ENCODE measurements at places on chromosomes 2 and 18. TPM values are rescaled to one million over a fixed set of nuclear protein-coding genes. Genes with fewer than 3 reads are reported as not detected.

Gene DSG3
- total RNA-seq, result not detected

Gene OXER1
- total RNA-seq, result 0.54 TPM

DNA sequence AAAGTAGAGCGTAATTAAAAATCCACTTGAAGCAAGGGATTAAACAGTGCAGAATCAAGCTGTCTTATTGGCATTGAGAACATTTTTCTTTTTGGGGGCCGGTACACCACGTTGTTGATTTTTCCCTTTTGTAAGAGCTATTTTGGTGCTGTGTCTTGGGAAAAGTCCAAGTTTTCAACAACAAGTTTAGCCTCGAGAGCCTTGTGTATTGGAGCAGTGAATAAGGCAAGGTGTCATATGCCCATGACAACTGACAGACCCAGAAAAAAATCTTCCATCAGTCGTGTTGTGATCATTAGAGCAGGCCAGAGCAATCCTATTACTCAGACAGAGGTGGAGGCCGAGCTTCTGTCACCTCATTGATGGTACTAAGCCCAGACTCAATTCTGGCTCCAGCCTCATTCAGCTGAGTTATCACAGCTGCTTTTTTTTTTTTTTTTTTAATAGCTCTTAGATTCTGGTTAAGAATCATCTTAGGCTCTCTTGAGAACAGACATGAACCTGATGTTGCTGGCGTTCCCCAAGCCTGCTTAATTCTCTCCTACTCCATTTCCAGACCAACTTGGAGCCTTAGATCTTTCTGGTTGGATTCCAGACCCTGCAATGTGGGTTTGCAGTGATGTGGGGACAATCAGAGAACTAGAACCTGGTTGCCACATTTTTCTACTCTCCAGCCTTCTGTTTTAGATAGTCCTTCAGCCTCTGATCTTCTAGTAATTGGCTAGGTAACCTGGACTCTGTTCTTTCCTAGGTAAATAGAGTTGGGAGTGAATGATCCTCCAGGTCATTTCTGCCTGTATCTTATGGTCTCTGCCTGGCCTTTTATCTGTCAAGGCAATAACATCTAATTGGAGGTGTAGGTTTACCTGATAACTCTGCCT lies 43.1 kb downstream of the MOGAT1 start:
- no peak for DNase-seq

- no peak for DNase-seq
Observed at GRCh38 chr18:11906176-11906575, 1.9 kb downstream of the MPPE1 start.

GRCh38 chr2:3296182-3296972 lies 81.2 kb downstream of the EIPR1 start:
- DNase-seq, result no peak

DNA sequence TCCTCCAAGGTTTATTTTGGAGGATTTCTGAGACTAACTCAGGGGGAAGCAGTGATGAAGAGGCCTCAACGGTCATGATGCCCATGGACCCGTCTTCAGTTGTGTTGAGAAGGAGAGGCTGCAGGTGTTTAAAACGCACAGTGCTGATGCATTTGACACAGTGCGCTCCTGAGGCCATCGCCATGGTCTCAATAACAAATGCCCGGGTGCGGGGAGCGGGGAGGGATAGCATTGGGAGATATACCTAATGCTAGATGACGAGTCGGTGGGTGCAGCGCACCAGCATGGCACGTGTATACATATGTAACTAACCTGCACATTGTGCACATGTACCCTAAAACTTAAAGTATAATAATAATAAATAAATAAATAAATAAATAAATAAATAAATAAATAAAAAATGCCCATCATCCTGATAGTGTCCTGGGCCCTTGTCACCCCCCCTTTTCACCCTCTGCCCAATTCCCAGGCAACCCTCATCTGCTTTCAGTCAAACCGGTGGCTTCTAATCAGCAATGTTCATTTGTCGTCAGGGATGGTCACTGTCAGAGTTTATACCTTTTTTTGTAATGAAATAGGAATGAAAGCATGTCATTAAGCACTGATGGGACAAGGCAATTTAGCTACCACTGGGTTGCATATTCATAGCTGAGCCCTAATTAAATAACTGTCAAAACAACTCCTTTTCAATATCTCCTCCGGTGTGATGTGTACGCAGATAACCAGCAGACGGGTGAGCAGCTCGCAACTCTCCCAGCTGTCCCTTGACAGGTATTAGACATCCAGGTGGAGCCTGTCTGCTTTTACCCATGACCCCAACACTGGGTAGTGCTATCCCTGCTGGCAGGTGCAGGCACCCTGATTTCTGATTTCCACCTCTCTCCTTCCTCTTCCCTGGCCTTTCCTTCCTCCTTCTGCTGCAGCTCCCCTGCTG lies 95.9 kb downstream of the KCNF1 start:
- DNase-seq, result peak; percentile 26

GRCh38 chr18:55997151-55997561 lies 409.2 kb upstream of the TCF4 start:
- DNase-seq, result no peak

Gene CAPN13
- not detected for total RNA-seq

GRCh38 chr2:215374002-215374401 lies 61.9 kb downstream of the FN1 start:
- DNase-seq, result no peak

Gene MYO5B
- 0.41 TPM for total RNA-seq

GRCh38 chr18:79556829-79557585 lies 122.6 kb upstream of the CTDP1 start:
- no peak for DNase-seq

Gene ACMSD
- not detected for total RNA-seq

GRCh38 chr18:72727038-72727655 lies 140.6 kb downstream of the NETO1 start:
- DNase-seq, result no peak

DNA sequence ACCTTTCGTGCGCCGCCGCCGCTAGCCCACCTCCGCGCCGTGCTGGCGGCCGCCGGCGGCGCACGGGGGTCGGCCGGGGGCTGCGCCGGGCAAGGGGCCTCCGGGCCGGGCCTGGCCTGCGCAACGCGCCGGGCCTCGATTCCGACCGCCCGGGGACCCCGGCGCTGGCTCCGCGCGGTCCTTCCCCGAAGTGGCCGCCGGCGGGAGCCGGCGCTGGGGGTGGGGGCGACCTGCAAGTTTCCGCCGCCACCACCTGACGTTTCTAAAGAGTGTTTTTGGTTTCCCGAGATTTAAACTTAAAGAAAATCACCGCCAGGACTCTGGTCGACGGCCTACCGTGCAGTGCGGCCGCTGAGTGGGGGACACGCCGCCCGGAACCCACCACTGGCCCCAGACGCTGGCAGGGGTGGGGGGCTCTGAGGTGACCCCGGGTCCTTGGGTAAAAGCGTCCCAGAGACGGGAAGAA lies 3.8 kb upstream of the GATA6 start:
- DNase-seq, result no peak

Gene ACADL
- not detected for total RNA-seq

Gene SGO2
- 50.2 TPM for total RNA-seq

- no peak for DNase-seq
Observed at GRCh38 chr2:80515964-80516363, 211.4 kb upstream of the LRRTM1 start.

GRCh38 chr2:140759426-140760156 lies 1371.2 kb downstream of the LRP1B start:
- no peak for DNase-seq

- no peak for DNase-seq
Observed at GRCh38 chr18:60049172-60049571, 149.4 kb downstream of the PMAIP1 start.

DNA sequence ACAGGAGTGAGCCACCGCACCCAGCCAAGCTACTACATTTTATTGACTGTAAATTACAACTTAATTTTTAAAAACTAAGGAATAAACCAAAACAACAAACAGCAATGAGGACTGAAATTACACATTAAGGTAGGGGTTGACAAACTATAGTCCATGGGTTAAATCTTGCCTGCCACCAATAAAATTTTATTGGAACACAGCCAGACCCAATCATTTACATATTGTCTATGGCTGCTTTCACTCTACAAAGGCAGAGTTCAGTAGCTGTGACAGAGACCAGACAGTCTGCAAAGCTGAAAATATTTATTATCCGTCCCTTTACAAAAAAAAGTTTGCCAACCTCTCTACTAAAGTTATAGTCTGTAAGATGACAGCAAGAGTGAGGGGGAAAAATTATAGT lies 24.3 kb upstream of the UGP2 start:
- DNase-seq, result no peak

GRCh38 chr2:106997204-106997603 lies 111.2 kb upstream of the ST6GAL2 start:
- no peak for DNase-seq

GRCh38 chr2:11348209-11348749 lies 3.8 kb upstream of the ROCK2 start:
- DNase-seq, result no peak

Gene TSPYL6
- total RNA-seq, result not detected

- no peak for DNase-seq
Observed at GRCh38 chr2:198604599-198604998, 800.2 kb downstream of the PLCL1 start.

- peak; percentile 59 for DNase-seq
Observed at GRCh38 chr2:207768168-207768865, 1.4 kb downstream of the FZD5 start.

DNA sequence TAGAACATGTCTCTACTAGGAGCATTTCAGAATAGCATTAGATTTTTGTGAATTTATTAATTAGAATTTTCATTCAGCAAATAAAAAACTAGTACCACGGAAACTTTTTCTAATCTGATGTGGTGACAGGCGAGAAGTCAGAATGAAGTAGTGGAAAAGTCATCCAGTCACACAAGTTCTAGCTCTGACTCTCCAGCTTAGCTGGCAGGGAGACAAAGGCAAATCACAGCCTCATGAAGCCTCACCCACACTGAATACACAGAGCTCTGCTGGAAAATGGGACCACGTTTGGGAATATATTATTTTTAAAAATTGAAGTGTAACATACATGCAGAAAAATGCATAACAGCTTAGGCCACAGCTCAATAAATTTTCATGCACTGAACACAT lies 86.1 kb downstream of the L3MBTL4 start:
- no peak for DNase-seq

GRCh38 chr18:24198461-24198860 lies 59.6 kb downstream of the CABYR start:
- DNase-seq, result no peak

Gene PNO1
- 15.7 TPM for total RNA-seq

Gene CCDC148
- total RNA-seq, result 0.08 TPM

Gene DLX1
- not detected for total RNA-seq

DNA sequence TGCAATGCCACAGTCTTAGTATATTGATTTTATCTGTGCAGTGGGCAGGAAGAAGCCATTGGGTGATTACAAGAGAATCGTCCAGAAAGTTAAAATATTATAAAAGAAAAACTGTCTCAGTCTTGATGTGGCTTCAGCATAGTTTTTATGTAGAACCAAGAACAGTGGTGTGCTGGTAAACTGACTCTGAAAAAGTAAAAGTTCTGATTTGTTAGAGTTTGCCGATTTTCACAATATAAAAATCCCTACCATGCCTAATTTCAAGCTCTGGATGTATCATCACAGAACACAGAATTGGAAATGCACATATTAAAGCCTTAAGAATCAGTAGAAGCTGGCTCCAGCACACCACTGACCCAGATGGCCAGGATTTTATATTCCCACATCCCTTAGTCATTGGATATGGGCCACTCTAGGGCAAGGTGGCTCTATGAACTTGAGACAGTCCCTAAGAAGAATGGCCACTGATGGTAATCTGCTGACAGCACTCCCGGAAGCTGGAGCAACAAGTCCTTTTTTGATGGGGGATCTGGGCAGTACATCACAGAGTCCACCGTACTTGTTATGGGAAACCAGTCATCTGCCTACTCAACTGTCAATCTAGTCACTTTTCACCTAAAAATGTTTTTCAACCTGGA lies 9.3 kb upstream of the PLEKHM3 start:
- DNase-seq, result no peak

Gene MC4R
- not detected for total RNA-seq

DNA sequence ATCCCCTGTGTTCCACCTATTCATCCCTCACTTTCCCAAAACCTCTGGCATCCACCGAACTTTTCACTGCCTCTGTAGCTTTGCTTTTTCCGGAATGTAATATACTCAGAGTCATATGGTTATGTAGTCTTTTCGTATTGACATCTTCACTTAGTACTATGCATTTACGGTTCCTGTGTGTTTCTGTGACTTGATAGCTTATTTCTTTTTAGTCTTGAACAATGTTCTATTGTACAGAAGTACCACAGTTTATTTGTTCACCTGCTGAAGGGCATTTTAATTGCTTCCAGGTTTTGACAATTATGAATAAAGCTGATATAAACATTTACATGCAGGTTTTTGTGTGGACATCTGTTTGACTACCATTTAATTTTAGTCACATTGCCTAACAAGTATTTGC lies 154.7 kb upstream of the DOK6 start:
- DNase-seq, result no peak

DNA sequence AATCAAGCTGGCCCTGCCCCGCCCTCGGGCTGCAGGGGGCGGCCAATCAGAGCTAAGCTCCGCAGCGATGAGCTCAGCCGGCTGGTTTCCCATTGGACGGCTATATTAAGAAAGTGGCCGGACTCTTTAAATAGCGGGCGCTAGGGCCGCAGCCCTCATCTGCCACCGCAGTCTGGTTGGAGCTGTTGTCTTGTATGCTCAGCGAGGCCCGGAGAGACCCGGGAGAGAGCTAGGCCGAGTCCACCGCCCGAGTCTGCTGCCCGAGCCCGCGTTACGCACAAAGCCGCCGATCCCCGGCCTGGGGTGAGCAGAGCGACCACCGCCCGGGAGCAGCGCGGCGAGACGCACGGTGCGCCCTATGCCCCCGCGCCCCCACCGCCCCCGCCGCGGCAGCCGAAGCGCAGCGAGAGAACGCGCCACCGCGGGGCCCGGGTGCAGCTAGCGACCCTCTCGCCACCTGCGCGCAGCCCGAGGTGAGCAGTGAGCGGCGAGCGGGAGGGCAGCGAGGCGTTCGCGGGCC lies at the start of gene RHOB:
RHOB (plus strand) TSS at position 158 of the 520 bp plus-strand sequence. CDS start 392 bp downstream, outside the sequence.
- peak; percentile 92 for DNase-seq
